ENCODE measurements at places on chromosomes 12 and 14. TPM values are rescaled to one million over a fixed set of nuclear protein-coding genes. Genes with fewer than 3 reads are reported as not detected.
A peak's percentile ranks its signal among the peaks of the same experiment; 100 is the strongest.

DNA sequence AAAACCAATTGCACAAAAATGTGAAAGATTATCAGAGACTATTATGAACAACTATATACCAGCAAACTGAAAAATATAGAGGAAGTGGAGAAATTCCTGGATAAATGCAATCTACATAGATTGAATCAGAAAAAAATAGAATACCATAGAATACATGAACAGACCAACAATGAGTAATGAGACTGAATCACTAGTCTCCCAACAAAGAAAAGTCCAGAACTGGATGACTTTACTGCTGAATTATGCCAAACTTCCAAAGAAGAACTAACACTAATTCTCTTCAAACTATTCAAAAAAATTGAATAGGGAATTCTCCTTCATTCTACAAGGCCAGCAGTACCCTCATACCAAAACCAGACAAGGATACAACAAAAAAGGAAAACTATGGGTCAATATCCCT is 60.6 kb downstream of the GUCY2C start:
- H3K36me3 ChIP-seq, result no peaks in the 10 kb centered on the region
- DNase-seq, result no peak
- no peaks in the 10 kb centered on the region for H3K27me3 ChIP-seq
- H3K27ac ChIP-seq, result no peak overlapping the region
- H3K4me3 ChIP-seq, result no peak overlapping the region

Gene NUAK1
- 2.6 TPM for total RNA-seq

GRCh38 chr12:127008755-127009403 is 1258.1 kb upstream of the TMEM132C start:
- H3K4me3 ChIP-seq, result no peak overlapping the region
- DNase-seq, result peak; percentile 14
- no peaks in the 10 kb centered on the region for H3K27me3 ChIP-seq
- H3K36me3 ChIP-seq, result no peaks in the 10 kb centered on the region
- H3K4me1 ChIP-seq, result no peaks in the 10 kb centered on the region

DNA sequence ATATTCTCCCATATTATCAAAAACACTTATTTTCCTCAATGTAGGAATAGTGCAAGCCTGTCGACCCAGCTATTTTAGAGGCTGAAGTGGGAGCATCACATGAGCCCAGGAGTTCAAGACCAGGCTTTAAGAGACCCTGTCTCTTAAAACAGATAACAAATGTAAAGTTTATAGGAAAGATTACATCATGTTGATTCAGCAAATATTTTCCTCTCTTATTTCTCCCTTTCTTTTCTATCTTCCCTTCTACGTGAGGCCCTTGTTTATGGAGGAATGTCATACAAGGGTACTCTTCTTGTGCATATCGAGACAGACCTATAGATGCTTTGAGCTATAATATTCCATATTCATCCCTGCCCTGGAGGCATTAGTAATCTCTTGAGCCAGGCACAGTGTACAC is 36.5 kb upstream of the FGD4 start:
- peaks cover 5% of the 10 kb centered on the region for H3K4me1 ChIP-seq
- no peak overlapping the region for H3K27ac ChIP-seq
- no peaks in the 10 kb centered on the region for H3K36me3 ChIP-seq
- no peak for DNase-seq

- peaks cover 7% of the 10 kb centered on the region for H3K4me1 ChIP-seq
- DNase-seq, result no peak
- no peak overlapping the region for H3K27ac ChIP-seq
- no peaks in the 10 kb centered on the region for H3K27me3 ChIP-seq
These were observed 14.0 kb downstream of the MAPK1IP1L start for GRCh38 chr14:55065411-55065810.

Gene LRRK2
- 4.5 TPM for total RNA-seq

DNA sequence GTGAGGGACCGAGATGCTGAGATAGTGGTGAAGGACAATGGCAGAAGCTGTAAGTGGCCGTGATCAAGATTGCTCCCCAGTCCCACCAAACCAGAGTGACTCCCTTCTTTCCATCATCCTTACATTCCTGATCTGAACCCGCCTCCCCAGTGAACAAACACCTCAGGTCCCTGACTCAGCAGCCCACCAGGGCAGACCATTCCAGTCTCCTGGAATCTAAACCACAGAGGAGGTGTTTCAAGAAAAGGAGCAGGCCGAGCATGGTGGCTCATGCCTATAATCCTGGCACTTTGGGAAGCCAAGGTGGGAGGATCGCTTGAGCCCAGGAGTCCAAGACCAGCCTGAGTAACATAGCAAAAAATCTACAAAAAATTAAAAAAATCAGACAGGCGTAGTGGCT is 6.6 kb downstream of the ERBB3 start:
- no peaks in the 10 kb centered on the region for H3K4me1 ChIP-seq
- no peak overlapping the region for H3K27ac ChIP-seq
- DNase-seq, result no peak
- H3K36me3 ChIP-seq, result no peaks in the 10 kb centered on the region
- no peaks in the 10 kb centered on the region for H3K27me3 ChIP-seq

- H3K27ac ChIP-seq, result no peak overlapping the region
- H3K27me3 ChIP-seq, result peaks cover 14% of the 10 kb centered on the region
- H3K4me3 ChIP-seq, result no peak overlapping the region
- no peak for DNase-seq
- no peaks in the 10 kb centered on the region for H3K4me1 ChIP-seq
- no peaks in the 10 kb centered on the region for H3K36me3 ChIP-seq
These were observed 423.8 kb downstream of the NRXN3 start for GRCh38 chr14:78593949-78594348.

DNA sequence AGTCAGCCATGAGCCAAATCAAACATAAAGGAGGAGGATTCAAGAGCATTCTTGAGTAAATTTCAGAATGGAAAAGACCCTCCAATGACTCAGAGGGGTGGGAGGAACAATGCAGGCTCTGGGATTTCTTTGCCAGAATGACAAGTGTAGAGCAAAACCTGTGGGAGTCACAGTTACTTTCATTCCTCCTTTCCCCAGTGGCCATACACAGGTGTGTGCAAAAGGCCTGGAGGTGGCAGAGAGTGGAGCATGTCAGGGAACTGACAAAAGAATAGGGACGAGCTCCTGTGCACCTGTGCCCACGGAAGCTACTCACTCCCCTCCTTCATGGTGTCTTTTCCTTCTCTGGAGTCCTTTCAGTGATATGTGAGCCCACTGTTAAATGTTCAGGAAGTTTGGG is 9.4 kb upstream of the CIPC start:
- no peaks in the 10 kb centered on the region for H3K27me3 ChIP-seq
- no peak overlapping the region for H3K4me3 ChIP-seq
- H3K4me1 ChIP-seq, result peaks cover 6% of the 10 kb centered on the region
- no peak for DNase-seq

Gene MEG3
- not detected for total RNA-seq

DNA sequence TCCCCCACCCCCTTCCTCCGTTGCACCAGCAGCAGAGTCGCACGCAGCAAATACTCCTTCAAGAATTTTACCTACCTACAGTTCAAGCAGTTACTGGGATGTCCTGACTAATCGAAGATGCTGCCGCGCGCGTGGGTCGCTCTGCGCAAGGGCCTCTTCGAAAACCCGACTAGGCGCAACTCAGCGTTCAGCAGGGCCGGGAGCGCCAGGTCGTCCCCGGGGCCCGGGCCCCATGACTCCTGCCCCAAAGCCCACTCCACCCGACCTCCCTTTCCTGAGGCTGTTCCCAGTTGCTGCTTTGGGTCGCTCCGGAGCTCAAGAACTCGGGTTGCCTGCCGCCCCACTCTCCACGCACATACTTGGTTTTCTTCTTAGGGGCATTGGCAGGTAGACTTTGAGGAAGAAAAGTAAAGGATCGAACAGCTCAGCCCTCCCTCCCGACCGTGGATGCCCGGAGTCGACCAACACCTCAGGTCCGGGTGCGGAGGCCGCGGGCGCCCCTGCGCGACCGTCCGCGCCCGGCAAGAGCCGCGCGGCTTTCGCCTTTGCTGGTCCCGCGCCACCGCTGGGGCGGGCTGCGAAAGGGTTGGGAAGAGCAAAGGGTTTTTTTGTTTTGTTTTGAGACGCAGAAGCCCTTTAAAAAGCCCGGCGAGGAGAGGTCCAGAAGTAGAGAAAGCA is 1.9 kb downstream of the BMP4 start:
- peaks cover 8% of the 10 kb centered on the region for H3K4me1 ChIP-seq
- no peaks in the 10 kb centered on the region for H3K36me3 ChIP-seq
- no peak overlapping the region for H3K27ac ChIP-seq
- DNase-seq, result no peak
- H3K27me3 ChIP-seq, result no peaks in the 10 kb centered on the region
- peak overlapping the region; percentile 81 for H3K4me3 ChIP-seq

Gene CFAP73
- total RNA-seq, result not detected
